ENCODE measurements at places on chromosomes 6 and 20. TPM values are rescaled to one million over a fixed set of nuclear protein-coding genes. Genes with fewer than 3 reads are reported as not detected.

TUBB gene
- 724 TPM for total RNA-seq

GNRH2 gene
- 5.5 TPM for total RNA-seq

ERVFRD-1 gene
- total RNA-seq, result not detected

MAPK14 gene
- 53.0 TPM for total RNA-seq

ME1 gene
- 0.32 TPM for total RNA-seq

MAP1LC3A gene
- total RNA-seq, result 5.2 TPM

HLA-DMA gene
- 20.2 TPM for total RNA-seq

FOXA2 gene
- not detected for total RNA-seq

MYLK4 gene
- total RNA-seq, result 0.37 TPM

HLA-DRA gene
- 9.2 TPM for total RNA-seq

SIRPG gene
- total RNA-seq, result 55.4 TPM

TBC1D22B gene
- 23.2 TPM for total RNA-seq

MYCT1 gene
- total RNA-seq, result not detected

HEY2 gene
- 0.12 TPM for total RNA-seq

SNX9 gene
- 94.6 TPM for total RNA-seq

NKAIN4 gene
- total RNA-seq, result not detected

DNA sequence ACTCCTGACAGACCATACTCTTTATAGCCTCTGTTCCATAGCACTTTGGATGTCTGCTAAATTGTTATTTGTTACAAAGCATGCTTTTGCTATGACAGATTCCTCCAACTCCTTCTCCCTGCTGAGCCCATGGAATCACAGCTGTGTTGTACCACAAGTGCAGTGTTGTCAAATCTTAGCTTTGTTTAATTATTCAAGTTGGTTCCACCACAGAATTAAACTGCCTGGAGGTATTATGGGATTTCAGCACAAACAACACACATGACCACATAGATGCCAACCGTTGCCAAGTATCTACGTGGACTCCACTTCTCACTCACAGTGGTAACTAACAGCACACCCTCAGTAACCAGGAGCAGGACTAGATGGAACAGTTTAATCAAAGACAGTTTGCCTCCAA is 32.7 kb upstream of the MARCKS start:
- DNase-seq, result no peak

- no peak for DNase-seq
Measured at GRCh38 chr6:32444433-32444832, 4.7 kb downstream of the HLA-DRA start.

DNA sequence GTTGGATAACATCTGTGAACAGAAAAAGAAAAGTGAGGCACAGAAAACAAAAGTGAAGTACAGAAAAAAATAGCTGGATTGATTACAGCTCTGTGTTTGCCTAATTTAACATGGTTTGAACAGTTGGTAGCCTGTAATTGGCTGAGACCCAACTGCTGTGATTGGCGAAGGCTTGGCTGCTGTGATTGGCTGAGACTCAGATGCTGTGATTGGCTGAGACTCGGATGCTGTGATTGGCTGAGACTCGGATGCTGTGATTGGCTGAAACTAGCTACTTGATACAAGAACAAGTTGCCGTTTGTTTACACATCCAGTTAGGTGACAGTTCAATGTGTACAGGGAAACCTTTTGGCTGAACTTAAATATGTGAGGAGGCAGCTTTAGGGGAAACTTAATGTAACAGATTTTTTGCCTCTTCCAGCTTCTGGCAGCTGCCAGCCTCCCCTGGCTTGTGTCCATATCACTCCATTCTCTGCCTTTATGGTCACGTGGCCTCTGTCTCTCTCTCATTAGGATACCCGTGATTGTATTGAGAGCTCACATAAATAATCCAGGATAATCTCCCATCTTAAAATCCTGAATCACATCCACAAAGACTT is 223.4 kb upstream of the FOXA2 start:
- no peak for DNase-seq

GRCh38 chr6:152273638-152274037 is 363.5 kb downstream of the SYNE1 start:
- DNase-seq, result no peak

DNA sequence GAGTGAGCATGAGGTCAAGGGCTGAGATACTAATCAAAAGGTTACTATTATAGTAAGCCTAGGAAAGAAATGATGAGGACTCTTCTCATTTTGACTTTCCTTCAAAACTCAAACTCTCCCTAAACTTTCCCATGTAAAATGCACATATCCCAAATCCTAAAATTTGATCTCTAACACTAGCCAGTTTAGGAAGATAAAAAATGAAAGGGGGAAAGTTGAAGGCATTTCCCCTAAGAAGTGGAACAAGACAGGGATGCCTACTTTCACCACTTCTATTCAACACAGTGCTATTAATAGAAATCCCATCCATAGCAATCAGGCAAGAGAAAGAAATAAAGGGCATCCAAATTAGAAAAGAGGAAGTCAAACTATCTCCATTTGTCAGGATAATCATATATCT is 2.9 kb upstream of the CALHM5 start:
- DNase-seq, result no peak

DNA sequence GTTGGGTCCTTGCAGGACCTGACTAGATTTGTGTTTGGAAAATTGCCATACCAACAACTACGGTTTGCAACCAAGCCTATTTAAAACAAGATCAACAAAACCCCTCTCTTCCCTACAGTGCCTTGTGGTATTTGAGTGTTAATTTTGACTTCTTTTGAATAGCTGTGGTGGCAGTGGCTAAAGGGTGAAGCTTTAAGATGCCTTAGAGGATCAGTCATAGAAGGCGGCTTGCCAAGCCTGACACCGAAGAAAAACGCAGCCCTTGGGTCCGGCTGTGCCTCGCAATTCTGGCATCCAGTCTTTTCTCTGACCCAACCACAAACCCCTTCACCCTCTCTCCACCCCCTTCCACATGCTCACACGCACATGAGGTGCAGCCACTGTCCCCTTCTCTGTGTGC is 32.6 kb downstream of the BMP6 start:
- DNase-seq, result no peak

DNA sequence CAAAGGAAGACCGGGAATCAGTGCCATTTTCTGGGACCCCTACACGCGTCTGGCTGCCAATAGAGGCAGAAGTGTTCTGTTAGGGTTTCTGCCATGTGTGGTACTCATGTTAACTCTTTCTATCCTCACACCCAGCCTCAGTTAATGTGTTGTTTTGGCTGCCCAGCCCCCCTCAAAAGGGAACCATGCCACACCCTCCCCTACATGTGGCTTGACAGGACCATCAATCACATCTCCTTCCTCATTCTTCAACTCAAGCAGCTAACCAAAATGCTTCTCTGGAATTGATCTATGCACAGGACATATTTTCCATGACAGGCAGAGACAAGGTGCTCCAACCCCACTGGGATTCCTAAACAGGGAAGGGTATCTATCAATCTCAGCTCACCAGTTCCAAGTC is 22.0 kb downstream of the AHCY start:
- DNase-seq, result no peak

DNA sequence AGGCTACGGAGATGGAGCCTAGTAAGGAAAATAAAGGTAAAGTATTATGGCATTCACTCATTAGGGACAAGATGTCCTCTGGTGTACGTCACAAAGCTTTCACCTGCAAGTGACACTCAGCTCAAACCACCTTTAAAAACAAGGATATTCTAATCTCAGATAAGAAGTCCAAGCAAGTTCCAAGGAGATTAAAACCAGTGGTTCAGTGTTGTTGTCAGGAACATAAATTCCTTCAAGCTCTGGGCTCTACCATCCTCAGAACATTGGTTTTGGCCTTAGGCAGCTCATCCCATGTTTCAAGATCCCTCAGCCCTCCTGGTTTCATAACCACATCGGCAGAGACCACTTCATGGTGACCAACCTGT is 116.5 kb downstream of the LY86 start:
- no peak for DNase-seq

DNA sequence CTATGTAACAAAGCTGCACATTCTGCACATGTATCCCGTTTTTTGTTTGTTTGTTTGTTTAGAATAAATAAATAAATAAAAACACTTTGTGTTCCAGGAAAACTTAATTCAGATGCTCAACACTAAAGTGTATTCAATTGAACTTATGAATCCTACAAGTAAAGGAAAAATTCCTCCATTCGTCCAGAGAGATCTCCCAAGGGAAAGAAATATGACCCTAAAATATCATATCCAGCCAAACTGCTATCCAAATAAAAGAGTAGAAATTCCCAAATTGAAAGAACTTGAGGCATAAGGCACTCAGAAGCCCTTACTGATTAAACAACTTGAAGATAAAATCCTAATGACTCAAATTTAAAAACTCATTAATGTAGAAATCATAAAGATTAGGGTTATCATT is 90.4 kb downstream of the MOXD1 start:
- no peak for DNase-seq

DNA sequence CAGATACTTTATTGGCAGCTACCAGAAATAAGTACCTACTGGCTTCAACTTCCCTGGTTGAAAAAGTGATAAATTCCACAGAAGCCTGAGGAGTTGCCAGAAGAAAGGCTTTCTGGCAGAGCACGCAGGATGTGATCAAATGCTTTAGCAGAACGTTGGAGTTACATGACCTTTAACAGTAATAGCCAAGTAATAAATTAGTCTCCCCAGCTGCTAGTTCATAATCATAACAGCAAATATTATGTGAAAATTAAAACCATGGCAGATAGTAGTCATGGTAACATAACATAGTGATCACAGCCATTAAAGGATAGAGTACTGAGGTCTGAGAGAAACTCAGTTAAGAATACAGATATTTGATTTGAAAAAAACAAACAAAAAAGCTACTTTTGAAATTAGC is 567.7 kb downstream of the ADGRB3 start:
- DNase-seq, result no peak

GRCh38 chr6:79031821-79032590 is 46.0 kb downstream of the PHIP start:
- DNase-seq, result no peak

GRCh38 chr6:109738255-109738654 is 47.2 kb downstream of the FIG4 start:
- no peak for DNase-seq

GRCh38 chr20:58837717-58838116 is 13.0 kb downstream of the GNAS-AS1 start:
- no peak for DNase-seq

- DNase-seq, result no peak
Measured at GRCh38 chr6:82484001-82484400, 120.4 kb downstream of the TPBG start.

DNA sequence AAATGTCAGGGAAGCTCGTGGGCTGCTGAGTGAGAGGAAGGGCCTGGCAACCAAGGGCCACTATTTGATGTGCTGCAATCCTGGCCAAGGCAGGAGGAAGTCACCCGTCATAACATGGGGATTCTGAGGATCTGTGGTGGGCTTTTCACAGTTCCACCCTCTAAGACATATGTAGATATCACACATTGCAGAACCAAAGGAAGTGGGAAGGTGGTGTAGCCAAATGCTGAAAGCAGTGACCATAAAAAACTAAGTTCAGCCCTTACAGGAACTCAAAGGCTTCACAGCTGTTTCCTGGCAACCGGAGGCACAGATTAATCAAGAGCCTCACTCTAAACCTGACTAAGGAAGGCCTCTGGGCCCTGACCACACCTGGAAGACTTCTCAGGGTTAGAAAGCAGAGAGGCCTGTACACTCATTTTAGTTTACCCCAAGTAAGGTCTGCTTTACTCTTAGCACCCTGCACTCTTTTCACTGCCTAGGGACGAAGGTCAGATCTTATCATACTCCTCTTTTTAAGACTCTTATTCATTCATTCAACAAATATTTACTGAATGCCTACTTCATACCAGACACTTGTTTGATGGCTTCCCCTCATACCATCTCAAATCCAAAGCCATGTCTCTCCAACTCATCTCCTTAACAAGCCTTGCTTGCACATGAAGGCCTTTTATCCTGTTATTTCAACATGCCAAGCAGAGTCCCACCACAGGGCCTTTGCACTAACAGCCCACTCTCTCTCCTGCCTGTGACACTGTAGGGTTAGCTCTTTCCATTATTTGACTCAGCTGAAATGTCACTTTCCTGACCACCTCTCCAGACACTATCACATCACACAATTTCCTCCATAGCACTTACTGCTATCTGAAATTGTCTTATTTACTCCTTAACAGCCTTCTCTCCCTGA is 2.6 kb downstream of the UBE2V1 start:
- DNase-seq, result peak; percentile 73
